NCI-H226 (cell line): ENCODE measurements at places on chromosomes 5 and 9.

- DNase-seq: no peak
Measured at GRCh38 chr5:14723701-14724132, 59.2 kb downstream of the OTULIN start.

GRCh38 chr5:157369507-157369906 lies 90.5 kb upstream of the NIPAL4 start:
- no peak for DNase-seq

- no peak for DNase-seq
Measured at GRCh38 chr9:71744754-71745521, 23.4 kb downstream of the CEMIP2 start.

DNA sequence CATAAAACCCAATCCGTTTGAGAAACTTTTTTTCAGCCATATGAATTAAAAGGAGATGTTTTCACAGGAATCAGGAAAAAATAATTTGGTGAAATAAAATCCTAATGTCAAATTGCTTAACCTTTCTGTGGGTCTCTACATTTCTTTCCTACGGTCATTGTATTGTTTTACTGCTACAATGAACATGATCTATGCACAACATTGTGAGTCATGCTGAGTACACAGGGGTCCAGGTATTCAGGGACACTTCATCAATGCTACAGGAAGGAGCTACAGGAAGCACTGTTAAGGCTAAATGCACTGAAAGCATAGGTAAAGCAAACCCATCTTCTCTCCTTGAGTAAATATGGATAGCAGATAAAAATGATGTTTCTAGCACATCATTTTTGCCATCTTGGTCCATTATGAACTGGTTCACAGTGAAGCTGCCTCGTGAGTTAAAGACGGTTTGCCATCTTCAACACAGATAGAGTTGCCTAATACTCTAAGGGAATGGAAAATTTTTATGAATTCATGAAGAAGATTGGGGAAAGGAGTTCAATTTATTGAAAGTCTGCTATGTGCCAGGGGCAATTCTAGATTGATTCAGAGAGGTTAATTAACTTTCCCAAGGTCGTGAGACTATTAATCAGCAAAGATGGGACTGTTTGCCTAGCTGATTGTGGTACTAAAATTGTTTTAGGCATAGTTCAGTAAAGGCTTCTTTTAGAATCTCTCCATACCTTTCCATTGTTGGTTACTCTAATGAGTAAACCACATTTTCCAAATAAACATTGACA lies 85.5 kb downstream of the DIRAS2 start:
- no peak for DNase-seq
